ENCODE measurements at places on chromosomes 16 and 17.

- DNase-seq = no peak
These were observed 3.0 kb upstream of the IL4R start for GRCh38 chr16:27310576-27311447.

GRCh38 chr16:468068-468821 lies 42.8 kb downstream of the RAB11FIP3 start:
- DNase-seq = no peak

- no peak for DNase-seq
These were observed 50.5 kb upstream of the CCL1 start for GRCh38 chr17:34413443-34414119.

DNA sequence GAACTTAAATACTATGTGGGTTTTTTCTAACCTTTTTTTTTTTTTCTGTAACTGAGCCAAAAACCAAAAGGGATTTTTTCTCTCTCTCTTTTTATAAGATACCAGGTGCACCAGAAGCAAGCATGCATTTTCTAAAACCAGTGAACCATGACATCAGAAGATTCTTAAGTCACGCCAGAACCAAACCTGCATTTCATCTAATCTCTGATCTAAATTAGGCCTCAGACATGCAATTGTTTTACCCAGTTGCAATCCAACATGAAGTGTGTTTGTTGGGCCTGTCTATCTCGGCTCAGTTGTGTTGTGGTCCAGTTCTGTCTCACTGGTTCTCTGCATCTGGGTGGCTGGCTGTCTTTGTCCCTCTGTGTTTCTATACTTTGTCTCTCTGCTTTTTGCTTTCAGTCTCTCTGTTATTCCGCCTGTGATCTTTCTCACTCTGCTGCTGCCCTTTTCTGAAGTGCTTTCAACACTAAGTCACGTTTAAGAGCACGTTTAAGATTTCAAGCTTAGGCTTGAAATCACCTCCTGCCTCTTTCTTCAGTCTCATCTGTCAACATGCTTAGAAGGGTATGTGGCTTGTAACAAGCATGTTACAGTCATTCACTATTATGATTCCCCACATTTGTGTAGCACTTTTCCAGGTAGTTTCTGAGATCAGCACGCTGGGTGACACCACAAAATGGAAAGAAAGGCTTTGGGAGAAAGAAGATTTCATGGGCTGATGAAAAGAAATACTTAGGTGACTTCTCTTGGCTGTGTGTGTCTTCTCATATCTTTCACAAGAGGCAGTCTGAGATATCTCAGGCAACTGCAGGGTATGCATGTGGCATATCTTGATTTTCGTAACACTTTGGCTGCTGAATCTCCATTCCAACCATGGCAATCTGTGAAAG lies 488.9 kb downstream of the SHISA9 start:
- DNase-seq = no peak

GRCh38 chr16:19926449-19927390 lies 42.1 kb upstream of the GPRC5B start:
- DNase-seq = peak; percentile 83

DNA sequence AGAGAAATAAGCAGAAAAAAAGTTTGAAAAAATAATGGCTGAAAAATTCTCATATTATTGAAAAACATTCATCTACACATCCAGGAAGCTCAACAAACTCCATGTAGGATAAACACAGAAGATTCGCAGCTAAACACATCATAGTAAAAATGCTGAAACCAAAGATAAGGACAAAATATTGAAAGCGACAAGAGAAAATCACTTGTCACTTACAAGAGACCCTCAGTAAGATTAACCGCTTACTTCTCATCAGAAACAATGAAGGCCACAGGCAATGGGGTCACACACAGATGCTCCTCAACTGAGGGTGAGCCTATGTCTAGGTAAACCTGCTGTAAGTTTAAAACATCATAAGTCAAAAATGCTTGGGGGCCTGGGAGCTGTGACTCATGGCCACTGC lies 38.1 kb upstream of the METRNL start:
- no peak for DNase-seq

DNA sequence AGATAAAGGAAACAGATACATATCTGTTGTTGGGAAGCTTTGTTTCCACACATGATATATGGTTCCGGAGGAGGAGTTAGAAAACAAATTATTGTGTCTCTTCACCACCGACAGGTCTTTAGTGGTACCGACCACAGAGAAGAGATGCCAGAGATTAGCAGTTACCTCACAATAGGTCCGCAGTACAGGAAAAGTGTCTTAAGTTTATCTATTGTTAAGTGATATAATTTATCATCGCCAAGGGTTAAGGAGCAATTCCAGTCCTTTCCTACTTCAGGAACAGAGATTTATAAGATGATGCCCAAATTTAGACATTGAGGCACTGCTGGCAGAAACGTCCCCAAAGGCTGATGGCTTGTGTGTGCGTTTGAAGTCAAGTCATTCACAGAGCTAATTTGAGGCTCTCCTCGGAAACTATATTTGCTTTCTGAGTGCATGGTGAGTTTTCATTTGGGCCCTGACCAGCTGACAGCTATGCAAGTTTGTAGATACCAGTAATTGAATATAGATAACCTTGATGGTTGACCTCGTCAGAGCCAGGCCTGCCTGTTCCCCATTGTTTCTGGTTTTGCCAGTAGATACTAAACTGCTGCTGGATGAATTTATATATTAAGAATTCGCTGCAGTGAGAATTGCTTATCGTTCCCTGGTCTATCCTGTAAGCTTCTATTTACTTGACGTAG lies 196.4 kb upstream of the IRX3 start:
- no peak for DNase-seq

- no peak for DNase-seq
These were observed 169.8 kb downstream of the MRTFB start for GRCh38 chr16:14240964-14241363.

GRCh38 chr17:55005520-55005919 lies 37.0 kb downstream of the STXBP4 start:
- peak; percentile 46 for DNase-seq

- DNase-seq = no peak
These were observed 339.8 kb upstream of the SALL1 start for GRCh38 chr16:51490866-51491265.

DNA sequence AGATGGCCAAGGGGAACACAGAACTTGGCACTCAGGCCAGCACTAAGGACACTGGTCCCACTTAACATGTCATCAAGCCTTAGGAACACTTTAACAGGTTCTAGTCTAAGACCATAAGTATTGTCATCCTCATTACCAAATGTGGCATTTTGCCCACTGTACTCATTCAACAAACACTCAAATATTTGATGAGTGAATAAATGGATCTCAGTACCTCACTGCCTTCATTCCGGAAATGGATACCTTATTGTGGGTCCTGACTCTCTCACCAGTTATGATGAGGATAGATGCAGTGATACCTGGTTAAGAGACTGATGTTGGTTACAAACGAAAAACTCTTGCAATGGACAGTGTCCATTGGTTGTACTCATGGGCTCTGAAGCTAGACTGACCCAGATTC lies 455.2 kb upstream of the DYNLRB2 start:
- no peak for DNase-seq
